Fibroblast of villous mesenchyme (primary cell): ENCODE measurements at places on chromosomes 3 and 15. TPM values are rescaled to one million over a fixed set of nuclear protein-coding genes. Genes with fewer than 3 reads are reported as not detected.

EPHA3 gene
- under 0.01 and 0.64 TPM in 2 replicates for total RNA-seq

KBTBD13 gene
- not detected in 2 replicates for total RNA-seq

C3orf22 gene
- total RNA-seq = not detected in 2 replicates

NAALADL2 gene
- 13.4 and 16.4 TPM in 2 replicates for total RNA-seq

DNA sequence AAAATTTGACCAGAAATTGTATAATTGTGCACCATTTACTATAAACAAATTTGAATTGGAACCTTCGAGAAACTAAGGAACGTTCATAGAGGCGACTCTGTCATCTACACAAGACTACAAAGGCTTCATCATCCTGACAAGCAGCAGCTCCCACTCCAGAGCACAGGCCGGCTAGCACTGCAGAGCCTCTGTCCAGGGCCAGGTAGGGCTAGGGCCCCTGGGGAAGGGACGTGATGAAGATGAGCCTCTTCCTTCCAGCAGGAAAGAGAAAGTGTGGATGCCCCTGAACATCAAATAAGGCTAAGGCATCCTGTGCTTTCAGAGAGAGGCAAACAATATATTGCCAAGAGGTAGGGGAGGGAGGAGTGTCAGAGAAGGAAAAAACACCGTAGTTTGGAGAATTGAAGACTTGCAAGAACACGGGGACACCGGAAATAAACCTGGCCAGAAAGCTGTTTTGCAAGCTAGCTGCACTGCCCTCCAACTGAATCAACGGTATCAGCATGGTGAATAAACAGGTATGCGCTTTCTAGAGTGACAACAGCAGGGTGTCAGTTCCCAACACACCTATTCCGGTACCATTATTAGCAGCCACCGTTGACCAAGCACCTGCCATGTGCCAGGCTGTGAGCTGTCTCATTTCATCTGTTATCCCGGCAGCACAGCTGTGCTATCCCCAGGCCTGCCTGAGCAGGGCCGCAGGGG lies 12.4 kb downstream of the XXYLT1 start:
- no peak for DNase-seq

DNA sequence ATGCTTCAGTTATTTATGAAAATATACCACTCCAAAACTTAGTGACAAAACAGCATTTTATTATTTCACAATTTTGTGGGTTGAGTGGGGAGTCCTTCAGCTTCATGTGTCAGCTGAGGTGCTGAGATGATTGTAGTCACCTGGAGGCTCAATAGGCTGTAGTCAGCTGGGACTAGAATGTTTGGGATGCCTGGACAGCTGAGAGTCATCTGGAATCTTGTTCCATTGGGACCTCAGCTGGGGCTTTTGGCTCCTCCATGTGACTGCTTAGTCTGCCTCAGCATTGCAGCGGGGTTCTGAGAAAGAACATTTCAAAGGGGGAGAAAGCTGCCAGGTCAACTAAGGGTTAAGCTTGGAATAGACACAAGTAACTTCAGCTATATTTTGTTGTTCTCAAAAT lies 13.4 kb downstream of the STT3B start:
- DNase-seq = no peak

- DNase-seq = peak; percentile 67
These were observed 1.1 kb upstream of the LPP start for GRCh38 chr3:188152660-188153436.

- no peak for DNase-seq
These were observed 269.2 kb upstream of the LRTM1 start for GRCh38 chr3:55197021-55197420.

- DNase-seq = no peak
These were observed 304.5 kb downstream of the OTOL1 start for GRCh38 chr3:161800985-161801559.

DNA sequence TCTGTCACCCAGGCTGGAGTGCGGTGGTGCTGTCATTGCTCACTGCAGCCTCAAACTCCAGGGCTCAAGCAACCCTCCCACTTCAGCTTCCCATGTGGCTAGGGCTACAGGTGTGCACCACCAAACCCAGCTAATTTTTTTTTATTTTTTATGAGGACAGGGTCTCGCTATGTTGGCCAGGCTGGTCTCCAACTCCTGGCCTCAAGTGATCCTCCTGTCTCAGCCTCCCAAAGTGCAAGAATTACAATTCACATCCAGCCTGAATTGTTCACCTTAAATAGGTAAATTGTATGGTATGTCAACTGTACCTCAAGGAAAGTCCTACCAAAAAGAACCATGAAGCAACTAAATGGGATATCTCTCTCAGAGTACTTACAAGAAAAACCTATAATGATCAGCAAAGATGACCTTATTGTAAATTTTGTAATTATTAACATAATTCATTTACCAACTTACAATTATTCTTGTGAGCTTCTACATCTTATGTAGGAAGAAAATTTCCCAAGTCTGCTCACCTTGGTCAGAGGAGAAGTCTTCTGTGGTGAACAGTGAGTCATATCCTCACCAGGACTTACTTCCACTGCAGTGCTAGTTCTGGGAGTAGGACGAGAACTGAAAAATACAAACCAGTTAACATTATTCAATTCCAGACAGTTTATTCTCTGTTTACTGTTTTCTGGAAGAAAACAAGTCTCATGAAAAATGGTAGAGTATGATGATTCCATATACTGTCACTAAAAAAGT lies 54.4 kb downstream of the ULK4 start:
- no peak for DNase-seq

DNA sequence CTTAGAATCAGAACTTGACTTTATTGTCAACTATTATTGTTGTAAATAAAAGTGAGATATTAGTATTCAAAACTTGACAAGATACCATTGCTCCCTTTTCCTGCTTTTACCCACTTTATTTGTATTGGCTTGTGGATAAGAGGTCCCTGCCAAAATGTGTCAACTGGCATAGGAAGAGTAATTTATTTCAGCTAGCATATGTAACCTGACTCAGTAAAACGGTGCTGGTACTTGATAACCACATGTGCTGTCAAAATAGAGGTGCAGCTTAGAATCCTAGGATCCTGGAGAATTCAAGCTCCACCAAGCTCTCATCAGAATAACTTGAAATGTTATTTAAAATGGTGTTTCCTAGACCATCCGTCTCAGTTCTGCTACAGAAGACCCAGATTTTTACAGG lies 90.2 kb upstream of the TGFBR2 start:
- DNase-seq = no peak

- DNase-seq = no peak
These were observed 365.0 kb downstream of the LPP start for GRCh38 chr3:188518835-188519452.

DNA sequence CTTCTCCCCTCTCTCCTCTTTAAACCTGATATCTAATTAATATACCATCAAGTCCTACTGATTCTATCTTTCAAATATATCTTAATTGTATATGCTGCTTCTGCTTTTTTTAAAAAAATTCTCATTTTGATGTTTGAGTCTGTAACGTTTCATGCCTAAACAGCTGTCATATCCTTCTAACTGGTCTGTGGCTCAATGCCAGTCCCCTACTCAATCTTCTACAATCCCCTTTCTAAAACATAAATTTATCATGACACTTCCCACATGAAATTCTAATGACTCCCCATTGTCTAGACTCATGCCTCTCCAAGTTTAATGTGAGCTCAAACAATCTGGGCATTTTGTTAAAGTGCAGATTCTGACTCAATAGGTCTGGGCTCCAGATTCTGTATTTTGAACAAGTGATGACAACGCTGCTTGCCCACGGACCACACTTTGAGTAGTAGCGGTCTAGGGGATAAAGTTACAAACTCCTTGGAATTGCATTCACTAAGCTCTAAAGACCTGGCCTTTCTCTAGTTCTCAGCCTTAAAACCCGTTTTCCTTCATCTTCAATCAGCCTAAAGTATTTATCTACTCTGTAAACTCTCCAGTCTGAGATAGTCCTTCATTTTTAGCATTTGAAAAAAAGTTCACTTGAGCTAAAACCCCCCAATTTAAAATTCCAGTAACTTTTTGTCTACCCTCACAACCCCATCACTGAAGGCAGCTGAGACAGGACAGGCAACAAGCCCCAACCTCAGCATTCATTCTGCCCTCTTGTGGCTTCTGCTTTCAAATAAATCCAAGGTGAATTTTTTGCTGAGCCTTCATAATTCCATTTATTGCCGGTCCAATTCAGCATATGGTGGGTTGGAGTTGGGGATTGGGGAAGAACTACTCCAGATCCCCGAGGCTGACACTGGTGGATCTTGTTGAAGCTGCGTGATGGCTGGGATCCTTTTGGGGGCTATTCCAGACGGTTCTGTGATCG lies 88.1 kb upstream of the THRB start:
- DNase-seq = peak; percentile 21

GRCh38 chr3:150144191-150144708 lies 173.6 kb upstream of the PFN2 start:
- DNase-seq = no peak

DNA sequence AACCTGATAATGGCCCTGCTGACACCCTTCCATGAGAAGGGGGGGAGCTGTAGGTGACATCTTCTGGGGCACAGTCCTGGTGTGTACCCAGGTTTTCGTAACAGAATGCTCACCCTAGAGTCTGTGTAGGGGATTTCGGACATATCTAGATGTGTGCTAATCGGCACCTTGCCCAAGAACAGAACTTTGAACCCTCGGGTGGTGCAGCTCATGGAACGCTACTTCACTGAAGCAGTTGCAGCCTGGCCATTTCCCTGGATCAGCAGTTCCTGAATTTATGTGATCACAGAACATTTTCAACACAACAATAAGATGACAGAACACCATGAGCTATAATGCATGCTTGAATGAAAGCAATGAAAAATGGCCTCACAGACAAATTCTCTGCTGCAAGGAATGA lies 57.5 kb upstream of the MUC13 start:
- DNase-seq = no peak

GRCh38 chr3:171234298-171235010 lies 207.9 kb upstream of the SLC2A2 start:
- DNase-seq = no peak

DNA sequence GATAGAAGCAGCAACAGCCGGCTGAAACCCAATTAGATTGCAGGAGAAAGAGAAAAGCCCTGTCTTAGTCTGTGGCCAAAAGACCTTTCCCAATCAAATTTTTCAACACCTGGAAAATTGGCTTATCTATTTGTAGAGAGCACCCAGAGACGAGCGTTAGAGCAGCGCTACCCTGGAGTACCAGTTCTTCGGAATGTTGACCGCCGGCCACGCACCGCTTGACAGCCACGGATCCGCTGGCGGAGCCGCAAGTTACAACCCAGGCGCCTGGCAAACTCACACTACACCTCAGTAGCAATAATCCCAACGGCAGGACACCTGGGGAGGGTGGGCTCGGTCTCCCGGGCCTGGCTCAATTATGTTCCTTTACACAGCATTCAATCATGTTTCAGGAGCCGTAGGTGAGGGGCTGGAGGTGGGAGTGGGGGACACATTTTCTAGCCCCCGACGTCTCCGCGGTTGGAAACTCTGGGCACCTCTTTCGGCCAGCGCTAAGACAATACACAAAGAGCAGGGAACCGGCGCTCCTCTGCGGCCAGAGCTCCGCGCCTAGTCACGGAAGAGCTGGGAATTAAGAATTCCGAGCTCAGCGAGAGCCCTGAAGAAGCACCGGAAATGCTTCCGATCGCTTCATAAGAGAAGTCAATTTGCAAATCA lies 1.2 kb downstream of the MB21D2 start:
- DNase-seq = peak; percentile 42

GRCh38 chr15:51866161-51866560 lies 36.7 kb downstream of the TMOD3 start:
- DNase-seq = no peak

- DNase-seq = no peak
These were observed 86.6 kb downstream of the C3orf70 start for GRCh38 chr3:185066251-185066650.

DNA sequence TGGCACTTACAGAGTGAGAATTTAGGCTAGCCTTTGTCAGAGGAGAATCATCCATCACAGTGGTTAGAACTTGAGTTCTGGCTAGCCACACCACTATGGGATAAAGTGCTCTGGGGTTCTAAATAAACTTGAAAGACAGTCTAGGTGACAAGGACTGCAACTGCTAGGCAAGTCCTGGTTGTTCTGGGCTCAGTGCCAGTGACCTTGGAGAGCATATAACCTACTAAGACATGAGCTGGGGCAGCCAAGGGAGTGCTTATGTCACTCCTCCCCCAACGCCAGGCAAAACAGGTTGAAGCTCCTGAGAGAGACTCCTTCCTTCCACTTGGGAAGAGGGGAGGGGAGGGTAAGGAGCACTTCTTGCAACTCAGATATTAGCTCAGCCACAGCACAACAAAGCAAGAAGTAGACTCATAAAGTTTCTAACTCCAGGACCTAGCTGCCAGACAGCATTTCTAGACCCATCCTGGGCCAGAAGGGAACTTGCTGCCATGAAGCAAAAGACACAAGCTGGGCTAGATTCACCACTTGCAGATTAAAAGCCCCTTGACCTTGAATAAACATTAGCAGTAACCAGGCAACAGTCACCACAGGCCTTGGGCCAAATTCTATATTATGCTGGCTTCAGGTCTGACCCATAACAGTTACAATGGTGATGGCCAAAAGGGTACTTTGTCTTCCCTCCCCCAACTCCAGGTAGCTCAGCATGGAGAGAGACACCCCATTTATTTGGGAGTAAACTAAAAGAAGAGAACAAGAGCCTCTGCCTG lies 963.7 kb downstream of the PLOD2 start:
- peak; percentile 1 for DNase-seq
